Activated CD4-positive, alpha-beta T cell treated with anti-CD3 and anti-CD28 coated beads, Interleukin-2, amount 50 U/mL, for 48 hours (primary cell): ENCODE measurements at places on chromosomes 2 and 18.

- no peak for DNase-seq
Measured at GRCh38 chr18:67600181-67601180, 84.0 kb upstream of the DSEL start.

DNA sequence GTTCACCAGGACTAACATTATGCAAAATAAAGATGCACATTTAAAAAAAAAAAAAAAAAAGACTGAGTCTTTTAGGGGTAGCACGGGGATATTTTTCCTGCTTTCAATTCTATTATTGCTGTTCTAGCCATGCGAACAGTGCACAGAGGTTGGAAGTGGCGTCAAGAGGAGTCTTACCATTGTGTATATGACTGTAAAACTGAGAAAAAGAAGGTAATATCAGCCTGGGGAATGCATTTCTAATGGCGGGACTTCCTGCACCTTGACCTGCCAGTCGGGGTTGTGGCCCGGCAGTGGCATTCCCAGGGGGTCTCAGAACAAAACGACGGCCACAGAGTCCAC lies 48.5 kb upstream of the ATP6V1B1 start:
- DNase-seq = no peak

DNA sequence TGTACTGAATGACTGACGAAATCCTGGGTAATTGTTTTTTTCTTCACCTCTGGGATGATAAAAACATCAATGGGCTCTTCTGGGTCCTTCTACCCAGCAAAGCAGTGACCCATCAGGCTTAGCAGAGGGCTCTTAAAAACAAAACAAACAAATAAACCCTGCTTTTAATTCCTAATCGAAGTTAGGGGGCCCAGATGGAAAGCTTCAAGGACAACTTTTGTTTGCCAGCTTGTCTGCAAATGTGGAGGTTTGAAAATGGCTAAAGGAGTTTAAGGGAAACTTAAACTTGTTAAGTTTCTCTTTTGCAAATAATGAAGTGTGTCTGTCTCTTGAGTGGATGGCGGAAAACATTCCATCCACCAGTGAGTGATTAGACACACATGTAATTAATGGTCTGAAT lies 327.2 kb downstream of the SATB2 start:
- DNase-seq = no peak

- DNase-seq = no peak
Measured at GRCh38 chr2:85264471-85264870, 63.3 kb downstream of the TGOLN2 start.

- no peak for DNase-seq
Measured at GRCh38 chr2:239212929-239213642, 187.7 kb downstream of the HDAC4 start.

DNA sequence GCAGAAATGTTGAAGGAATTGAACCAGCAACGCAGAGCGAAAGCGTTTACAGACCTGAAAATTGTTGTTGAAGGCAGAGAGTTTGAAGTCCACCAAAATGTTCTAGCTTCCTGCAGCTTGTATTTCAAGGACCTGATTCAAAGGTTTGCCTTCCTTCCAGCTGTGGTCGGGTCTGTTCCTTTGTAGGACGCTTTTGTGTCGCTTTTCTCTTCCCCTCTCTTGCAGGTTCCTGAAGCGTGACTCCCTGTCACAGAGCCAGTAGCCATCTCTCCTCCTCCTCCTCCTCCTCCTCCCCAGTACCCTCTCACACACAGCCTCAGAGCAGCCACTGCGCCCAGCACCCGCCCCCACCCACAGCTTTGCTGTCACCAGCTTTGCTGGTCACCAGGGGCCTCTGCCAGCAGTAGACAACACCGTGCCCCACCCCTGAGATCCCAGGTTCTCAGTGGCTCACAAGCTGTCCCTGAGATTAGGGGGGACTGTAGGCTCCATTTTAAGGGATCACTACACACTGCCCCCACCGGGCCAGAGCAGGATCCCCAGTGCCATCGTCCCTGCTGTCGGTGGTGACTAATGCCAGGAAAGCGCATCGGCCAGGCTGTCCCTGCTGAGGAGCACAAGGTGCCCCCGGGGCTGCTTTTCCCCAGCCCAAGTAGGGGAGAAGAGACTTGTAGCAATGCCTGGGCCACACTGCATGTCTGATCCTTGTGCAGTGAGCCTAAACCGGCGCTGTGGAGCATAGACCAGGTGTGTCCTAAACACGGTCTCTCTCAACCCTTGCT lies 242.3 kb downstream of the ATAD2B start:
- no peak for DNase-seq

DNA sequence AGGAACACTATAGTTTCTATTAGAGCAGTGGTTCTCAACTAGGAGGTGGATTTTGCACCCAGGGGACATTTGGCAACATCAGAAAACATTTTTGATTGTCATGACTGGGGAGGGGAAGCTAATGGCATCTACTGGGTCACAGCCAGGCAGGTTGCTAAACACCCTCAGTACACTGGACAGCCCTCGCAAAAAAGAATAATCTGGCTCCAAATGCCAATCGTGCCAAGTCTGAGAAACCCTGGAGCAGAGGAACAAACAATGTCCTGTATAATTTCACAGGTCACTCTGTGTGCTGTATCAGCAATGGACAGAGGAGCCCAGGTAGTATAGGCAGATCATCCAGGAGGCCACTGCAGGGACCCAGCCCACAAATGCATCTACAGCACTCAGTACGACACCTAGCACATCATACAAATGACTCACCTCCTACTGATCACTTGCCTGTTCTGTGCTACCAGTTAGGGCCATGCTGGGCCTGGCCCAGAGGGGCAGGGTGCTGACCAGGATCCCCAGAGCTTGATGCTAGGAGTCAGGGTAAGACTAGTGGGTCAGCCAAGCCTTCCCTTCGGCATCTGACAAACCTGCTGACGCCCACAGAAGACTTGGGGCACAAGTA lies 37.6 kb downstream of the SFXN5 start:
- no peak for DNase-seq

DNA sequence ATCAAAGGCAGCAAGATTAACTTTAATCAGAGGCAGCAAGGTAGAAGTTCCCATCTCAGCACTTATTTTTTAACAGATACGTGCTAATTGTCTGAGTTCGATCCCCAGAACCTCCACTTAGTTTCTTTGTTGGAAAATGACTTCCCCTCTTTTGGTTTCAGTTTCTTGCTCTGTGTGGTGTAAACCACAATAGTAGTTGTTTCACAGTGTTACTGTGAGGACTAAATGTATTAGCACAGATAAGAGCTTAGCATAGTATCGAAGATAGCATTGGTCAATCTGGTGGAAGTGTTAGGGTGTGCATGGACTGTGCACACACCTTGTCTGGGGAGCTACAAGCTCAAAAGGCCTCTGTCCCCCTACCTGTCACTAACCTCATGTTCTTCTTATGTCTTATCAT lies 988.3 kb upstream of the GYPC start:
- DNase-seq = no peak

DNA sequence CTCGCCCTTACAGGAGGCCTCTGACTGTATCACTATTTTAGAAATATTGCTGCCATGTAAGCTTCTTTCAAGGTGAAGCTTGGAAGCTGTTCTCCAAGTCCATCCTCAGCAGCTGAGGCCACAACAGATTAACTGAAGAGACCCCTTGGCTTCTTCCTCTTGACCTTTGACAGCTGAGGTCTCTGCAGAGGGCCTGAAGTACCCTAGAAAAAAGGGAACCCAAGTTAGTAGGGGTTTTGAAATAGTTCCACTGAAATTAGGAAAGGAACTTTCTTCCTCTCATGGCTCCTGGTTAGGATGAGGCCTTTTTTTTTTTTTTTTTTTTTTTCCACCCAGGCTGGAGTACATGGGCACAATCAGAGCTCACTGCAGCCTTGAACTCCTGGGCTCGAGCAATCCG lies 15.5 kb upstream of the IHH start:
- DNase-seq = no peak

DNA sequence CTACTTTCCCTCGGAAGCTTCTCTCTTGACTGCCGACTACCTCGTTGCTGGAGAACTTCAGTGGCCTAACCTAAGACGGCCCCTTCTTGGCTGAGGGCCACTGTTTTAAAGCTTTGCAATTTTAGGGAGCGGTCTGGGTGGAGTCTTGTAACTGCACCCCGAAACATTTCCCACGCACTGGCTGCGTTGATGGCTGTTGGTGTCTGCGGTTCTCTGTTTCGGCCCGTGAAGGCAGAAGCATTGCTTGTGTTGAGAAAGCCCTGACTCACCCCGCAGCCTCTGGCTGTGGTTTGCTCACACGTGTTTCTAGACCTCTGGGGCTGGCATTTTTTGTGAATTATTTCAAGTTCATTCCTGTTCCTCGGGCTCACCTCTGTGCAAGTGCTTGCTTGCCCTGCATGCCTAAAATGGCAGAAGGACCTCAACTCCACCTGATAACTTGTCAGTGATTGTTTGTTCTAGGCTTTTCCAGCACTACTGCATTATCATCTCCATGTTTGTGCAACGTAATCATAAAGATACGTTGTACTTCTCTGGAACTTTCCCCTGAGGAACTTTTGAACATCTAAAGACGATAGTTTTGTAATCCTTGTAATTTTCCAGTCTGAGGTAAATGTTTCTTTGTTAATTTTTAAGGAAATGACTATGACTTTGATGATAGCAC lies 94.2 kb upstream of the DLX2 start:
- DNase-seq = peak; percentile 64

GRCh38 chr2:174771631-174772471 lies 7.6 kb upstream of the CHRNA1 start:
- peak; percentile 65 for DNase-seq

DNA sequence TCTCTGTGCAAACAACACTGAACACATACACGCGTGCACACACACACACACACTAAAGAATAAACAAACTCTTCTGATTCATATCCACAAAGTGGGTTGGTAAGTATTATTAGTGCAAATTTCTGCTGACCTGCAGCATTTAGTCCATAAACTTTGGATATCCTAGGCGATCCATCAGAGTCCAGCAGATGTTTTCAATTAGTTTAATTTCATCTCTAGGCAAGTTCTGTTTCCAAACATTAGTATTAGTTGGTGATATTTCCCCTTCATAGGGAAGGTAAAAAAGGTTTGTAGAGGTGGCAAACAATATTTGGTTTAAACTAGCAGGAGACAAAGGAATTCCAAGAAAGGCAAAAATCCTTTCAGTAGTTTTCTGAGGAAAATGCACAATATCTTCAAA lies 5.7 kb downstream of the DSEL start:
- DNase-seq = no peak

- no peak for DNase-seq
Measured at GRCh38 chr2:237699870-237700511, 72.6 kb downstream of the LRRFIP1 start.

DNA sequence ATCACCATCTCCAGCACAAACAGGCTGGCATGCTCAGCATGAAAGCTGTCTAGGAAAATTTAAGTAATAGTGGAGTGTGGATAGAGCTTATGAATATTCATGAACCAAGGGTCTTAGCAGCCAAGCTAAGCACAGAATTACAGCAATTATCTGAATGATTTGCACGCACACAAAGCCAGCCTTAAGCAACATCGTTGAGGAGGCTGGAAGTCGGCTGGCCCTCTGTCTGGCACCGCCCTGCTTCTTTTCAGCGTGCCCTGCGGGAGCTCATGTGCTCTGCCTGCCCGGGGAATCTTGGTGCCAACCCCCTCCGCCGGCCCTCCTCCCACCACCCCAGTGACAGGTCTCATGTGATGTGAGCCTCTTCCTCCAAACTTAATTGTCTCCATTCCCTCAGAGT lies 540.1 kb downstream of the CMPK2 start:
- DNase-seq = no peak

DNA sequence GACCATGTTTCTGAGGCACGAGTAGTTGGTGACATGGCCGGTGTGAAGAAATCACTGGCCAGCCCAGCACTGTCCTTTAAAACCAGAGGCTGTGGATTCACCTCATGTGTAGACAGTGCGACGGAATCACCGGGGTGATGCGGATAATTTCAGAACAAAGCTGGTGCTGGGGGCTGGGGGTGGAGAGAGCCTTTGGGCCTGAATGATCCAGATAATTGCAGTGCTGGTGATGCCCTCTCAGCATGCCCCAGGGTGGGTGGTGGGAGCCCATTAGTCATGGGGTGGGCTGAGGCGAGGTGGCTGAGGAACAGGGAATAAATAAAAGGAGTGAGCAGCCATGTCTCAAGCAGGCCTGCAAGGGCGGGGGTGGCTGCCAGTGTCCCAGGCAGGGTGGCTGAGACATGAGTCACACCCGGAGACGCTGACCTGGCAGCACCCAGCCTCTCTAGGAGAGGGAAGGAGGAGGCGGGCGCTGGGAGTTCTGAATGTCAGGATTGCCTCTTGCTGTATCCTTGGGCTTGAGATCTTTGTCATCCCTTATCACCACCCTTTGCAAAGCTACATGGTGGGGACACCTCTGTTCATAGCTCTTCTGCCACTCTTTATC lies 151.1 kb upstream of the MSH6 start:
- DNase-seq = no peak

GRCh38 chr2:238462782-238463396 lies 36.2 kb downstream of the ASB1 start:
- DNase-seq = no peak

- DNase-seq = no peak
Measured at GRCh38 chr2:6196449-6196848, 504.3 kb downstream of the SOX11 start.

GRCh38 chr18:36158266-36158867 lies 28.7 kb downstream of the ELP2 start:
- DNase-seq = no peak

DNA sequence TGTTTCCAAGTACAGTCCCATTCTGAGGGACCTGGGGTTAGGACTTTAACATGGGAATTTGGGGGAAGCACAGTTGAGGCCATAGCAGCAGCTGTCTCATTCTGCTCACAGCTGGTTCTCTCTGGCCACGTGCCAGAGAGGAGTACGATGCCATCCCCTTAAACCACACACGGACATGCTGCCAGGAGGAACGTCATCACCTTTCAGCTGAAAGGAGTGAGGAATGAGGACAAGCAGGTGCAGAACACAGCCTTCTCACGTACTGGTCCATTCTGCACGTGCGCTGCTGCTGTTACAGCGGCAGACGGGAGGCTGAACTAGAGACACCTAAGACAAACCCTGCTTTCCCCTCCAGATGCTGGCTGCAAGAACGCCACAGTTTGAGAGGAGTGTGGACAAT lies 33.5 kb downstream of the ODC1 start:
- DNase-seq = no peak

DNA sequence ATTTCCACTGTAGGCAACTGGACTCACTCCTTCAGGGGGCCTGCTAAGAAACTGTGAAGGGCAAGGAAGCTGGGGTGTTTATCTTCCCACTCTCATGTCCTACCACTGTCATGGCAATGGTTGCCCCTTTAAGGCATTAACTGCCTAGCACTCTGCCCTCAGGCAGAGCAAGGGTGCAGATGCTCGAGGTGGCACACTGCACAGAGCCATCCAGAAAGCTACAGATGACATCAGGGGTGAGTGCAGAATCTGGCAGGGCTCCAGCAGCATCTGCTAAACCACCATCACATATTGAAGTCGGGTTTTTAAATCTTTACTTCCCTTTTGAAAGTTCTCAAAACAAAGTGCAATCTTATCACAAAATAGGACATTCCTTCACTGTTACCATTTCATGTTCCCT lies 75.4 kb downstream of the RAPGEF4 start:
- no peak for DNase-seq

GRCh38 chr2:15617778-15618448 lies 26.2 kb downstream of the DDX1 start:
- no peak for DNase-seq

DNA sequence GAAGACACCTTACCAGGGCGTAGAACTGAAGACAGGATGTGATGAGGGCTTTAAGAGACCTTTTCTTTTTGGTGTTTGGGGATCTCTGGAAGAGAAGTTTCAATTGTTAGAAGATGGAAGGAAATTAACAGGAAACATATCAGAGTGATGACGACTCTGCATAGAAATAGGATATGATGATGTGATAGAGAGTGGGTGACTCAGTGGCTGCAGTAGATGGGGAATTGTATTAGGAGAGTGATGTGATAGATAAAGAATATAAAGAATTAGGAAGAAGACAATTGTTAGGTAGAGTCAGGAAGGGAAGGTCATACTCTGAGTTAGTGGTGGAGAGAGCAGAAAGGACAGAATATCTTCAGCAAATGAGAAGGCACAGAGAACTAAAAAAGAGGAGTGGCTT lies 593.9 kb downstream of the NYAP2 start:
- DNase-seq = no peak
